ENCODE measurements at places on chromosomes 4 and X.

DNA sequence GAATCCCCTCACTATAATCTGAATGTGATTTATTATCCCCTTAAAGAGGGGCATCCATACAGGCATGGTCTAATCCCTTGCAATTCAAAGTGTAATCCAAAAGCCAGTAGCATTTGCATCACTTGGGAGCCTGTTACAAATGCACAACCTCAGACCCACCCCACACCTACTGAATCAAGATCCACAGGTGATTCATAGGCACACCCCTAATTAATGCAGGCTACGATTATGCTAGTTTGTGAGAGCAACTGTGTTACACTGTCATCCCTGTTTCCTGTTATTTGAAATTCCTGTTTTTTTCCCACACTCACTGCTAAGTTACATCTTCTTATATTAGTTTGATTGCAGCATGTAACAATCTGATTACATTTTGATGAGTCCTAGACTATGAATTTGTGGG, 120.0 kb downstream of the RAB28 start:
- no peak for DNase-seq

- no peak for DNase-seq
Measured at GRCh38 chr4:18155067-18156041, 133.8 kb upstream of the LCORL start.

GRCh38 chr4:34643476-34643875, 1600.8 kb downstream of the ARAP2 start:
- DNase-seq: no peak

DNA sequence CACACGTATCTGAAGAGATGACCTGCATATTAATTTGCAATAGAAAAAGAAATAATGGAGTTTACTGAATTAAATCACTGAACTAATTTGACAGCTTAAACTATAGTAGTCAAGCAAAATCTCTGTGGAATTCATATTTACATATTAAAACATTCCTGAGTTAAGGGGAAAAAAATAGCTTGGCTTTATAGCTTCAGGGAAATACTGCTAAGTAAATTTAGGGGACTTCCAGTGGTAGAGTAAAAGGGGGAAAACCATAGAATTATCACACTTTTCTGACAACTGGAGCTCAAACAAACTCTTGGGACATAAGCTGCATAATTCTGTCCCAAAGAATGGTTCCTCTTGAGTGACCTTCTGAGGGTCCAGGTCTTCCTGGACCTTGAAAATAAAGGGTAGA, 28.6 kb upstream of the CCNI start:
- DNase-seq: no peak

DNA sequence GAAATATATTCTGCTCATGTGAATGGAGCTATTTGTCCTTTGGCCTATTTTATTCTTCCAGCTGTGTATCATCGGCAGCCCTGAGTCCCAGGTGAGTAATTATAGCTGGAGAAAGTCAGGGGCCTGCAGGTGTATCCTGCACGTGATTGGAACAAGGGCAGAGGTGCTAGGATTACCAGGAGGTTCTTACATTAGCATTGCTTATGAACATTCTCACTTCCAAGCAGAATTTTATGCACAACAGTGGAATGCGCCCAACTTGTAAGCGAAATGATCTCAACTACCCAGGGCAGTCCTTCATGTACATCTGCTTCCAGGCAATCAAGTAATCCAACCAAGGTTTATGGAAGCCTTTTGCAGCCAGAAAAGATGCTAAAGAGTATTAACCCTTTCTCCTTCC, 68.9 kb upstream of the NRK start:
- no peak for DNase-seq

DNA sequence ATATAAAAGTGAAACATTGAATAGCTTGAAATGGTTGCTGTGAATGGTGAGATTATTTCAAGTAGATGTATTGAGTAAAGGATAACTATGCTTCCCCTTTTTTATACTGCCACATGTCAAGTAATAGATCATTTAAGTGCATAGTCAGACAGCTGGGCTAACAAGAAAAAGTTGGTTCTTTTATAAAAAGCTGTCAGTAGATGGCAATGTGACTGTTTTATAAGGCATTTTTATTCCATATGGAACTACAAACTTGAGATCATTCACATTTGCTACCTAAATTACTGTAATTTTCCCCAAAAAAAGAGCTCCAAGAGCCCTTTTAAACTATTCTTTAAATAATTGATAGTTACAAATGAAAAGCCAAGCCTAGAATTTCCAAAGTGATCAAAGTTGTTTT, 831.0 kb downstream of the C4orf33 start:
- DNase-seq: no peak

GRCh38 chrX:136541294-136541693, 9.3 kb downstream of the VGLL1 start:
- DNase-seq: no peak

GRCh38 chr4:180669680-180670079, 1573.5 kb upstream of the TENM3 start:
- no peak for DNase-seq

DNA sequence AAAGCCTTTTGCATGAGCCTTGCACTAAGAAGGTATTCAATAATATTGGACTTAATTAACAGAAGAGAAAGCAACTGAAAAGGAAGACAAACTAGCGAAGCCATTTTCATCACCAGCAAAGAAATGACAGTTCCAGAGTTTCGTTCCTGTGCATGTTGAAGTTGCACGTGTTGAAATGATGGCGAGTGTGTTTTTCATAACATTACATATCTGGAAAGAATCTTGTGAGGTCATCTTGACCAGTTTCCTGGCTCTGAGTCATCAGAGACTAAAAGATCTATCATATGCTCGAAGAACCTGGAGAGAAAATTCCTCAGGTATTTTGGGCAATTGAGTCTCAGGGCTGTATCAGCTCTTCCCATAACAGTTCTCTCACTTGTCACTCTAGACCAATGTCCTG, 106.2 kb upstream of the MAML3 start:
- no peak for DNase-seq

- DNase-seq: no peak
Measured at GRCh38 chr4:37528166-37528885, 157.8 kb downstream of the RELL1 start.

GRCh38 chr4:158139086-158139485, 33.7 kb downstream of the GASK1B start:
- no peak for DNase-seq

GRCh38 chr4:131054489-131055019, 1958.6 kb downstream of the C4orf33 start:
- no peak for DNase-seq

- no peak for DNase-seq
Measured at GRCh38 chr4:132596186-132596585, 552.9 kb upstream of the PCDH10 start.

DNA sequence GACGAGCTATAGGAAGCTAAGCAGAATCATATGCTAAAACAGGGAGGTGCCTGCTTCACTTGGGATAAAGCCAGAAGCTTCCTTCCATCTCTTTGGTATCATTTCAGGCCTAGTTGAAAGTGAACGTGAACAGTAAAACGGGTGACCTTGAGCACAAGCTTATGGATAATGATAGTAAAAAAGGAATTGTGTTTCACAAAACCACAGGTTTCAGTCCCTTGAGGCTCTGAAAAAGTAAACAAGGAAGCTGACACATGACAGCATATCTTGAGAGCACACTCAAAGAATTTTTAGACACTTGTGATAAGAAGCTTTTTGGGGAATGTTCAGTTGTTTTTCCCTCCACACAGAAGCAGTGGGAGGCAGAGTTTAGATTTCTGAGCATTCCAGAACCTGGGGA, 286.1 kb downstream of the DCHS2 start:
- DNase-seq: no peak

DNA sequence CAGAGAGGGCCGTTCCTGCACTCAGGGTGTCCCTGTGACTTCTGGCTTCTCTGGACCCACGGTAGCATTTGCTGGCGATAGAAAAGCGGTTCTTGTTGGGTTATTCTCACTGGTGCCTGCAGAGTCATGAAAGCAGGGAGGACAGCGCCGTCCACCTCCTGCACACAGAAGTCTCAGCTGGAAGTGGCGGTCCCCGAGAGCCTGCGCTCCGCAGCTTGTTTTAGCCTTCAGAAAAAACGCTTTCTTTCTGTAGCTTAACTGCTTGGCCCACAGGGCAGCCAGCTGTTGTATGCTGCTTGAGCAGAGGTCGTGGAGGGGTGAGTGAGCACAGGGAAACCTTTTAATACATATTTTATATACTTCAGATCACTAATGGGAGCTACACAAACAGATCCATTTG, 400.7 kb upstream of the FAT1 start:
- no peak for DNase-seq

DNA sequence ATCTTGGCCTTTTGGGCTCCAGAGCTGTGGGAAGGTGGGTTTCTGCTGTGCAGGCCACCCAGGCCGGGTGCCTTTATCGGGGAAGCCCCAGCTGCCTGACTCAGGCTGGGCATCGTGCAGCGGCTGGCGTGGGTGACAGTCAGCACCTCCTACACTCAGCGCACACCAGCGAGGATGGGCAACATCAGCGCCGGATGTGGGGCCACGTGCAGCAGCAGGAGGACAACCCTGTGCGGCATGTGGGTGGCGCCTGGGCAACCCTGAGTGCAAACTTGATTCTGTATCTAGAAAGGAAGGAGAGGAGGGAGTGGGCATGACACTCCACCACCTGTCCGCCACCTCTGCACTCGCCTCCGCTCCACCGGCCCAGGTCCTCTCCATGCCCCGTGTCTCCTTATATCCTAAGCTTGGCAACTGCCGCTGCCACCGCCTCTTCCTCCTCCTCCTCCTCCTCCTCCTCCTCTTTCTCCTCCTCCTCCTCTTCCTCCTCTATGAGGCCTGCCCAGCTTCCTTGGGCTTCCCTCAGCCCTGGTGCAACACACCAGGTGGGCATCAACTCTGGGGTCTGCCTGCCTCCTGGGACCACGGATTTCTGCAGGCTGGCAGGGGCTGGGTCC, 107.4 kb upstream of the AFAP1 start:
- peak; percentile 18 for DNase-seq

DNA sequence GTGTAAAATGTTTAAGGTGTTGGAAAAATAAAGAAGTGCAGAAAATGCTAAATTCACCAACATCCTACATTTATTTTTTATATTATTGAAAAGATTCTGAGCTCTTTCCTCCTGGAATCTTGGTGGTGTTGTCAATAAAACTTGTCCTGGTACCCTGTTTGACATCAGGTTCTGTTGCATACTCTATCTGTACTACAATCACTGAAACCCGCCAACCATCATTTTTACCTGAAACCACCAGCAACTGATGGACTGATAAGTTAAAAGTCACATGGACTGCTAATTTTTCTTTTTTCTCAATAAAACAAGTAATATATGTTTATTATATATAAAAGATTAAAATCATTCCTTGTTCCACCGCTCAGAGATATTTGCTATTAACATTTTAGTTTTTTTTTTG, 23.4 kb downstream of the STAP1 start:
- DNase-seq: no peak

DNA sequence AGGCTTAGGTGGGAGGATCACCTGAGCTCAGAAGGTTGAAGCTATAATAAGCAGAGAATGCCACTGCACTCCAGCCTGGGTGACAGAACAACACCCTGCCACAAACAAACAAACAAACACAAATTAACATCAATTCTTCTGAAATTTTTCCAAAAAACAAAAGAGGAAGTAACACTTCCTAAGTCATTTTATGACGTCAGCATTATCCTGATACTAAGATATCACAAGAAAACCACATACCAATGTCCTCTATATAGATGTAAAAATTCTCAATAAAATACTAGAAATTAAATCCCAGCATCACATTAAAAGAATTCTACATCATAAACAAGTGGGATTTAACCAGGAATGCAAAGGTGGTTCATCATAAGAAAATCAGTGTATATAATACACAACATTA, 64.4 kb upstream of the STK26 start:
- no peak for DNase-seq

DNA sequence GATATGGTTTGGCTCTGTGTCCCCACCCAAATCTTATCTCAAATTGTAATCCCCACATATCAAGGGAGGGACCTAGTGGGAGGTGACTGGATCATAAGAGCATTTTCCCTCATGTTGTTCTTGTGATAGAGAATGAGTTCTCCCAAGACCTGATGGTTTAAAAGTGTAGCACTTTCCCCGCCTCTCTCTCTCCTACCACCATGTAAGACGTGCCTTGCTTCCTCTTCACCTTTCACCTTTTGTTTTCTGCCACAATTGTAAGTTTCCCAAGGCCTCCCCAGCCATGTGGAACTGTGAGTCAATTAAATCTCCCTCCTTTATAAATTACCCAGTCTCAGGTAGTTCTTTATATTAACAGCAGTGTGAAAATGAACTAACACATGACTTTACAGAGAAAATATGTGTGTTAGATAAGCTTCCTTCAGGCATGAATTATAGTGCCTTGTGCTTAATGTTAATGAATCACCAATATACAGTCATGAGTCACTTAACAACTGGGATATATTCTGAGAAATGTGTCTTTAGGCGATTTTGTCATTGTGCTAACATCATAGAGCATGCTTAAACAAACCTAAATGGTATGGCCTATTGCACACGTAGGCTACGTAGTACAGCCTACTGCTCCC, 37.9 kb downstream of the PDGFC start:
- DNase-seq: no peak

GRCh38 chr4:185859111-185859510, 47.1 kb upstream of the SORBS2 start:
- no peak for DNase-seq

DNA sequence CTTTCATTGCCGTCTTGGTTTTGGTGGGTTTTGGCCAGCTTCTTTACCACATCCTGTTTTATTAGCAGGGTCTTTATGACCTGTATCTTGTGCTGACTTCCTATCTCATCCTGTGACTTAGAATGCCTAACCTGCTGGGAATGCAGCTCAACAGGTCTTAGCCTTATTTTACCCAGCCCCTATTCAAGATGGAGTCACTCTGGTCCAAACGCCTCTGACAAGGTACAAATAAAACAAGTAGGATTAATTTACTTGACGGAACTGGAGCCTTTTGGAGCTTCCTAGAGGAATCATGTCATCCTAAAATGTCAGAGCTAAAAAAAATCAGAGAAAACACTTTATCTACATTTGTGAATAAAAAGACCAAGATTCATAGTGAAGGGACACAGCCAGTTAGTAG, 66.2 kb upstream of the ATXN3L start:
- no peak for DNase-seq

DNA sequence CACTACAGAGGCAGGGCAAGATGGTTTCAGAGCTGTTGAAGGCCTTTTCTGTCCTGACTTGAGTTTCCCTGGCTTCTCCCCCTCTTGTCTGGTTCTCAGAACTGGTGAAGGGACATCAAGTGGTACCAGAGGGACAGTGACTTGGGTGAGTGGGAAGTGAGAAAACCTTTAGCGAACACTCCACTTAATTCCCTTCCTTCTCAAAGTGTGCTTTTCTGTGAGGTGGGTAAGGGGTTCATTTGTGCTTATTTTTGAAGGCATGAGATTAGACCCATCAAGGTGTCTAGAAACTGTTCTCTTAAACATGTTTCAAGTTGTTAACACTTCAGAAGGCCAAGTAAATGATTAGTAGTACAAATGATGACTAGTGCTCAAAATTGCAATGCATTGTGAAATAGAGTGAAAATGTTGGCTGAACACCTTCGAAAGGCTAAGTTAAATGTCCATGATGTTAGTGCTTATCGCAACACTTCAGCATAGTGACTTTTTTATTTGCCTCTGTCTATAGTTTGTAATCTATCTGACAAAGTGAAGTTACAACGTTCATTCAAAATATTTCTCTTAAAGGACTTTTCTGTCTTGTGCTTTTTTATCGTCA, 2.8 kb downstream of the AREG start:
- DNase-seq: no peak
